ENCODE measurements at places on chromosomes 6 and 20. TPM values are rescaled to one million over a fixed set of nuclear protein-coding genes. Genes with fewer than 3 reads are reported as not detected.

DNA sequence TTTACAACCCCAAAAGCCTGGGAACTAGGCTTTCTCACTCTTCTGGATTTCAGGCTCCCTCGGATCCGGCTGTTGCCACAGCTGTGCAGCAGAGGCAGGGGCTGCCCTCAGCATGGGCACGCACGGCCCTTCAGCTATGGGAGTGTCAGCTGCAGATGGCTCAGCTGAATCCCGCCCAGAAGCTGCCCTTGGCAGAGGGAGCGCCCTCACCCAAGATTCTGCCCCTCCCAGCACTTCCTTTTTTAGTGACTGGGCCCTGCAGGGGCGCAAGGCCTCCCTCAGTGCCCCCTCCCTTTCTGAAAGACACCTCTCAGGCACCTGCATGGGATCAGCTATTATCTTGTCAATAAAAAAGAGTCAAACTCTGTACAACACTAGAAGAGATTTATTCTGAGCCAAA lies 67.9 kb upstream of the THBS2 start:
- no peak for DNase-seq

- DNase-seq = peak; percentile 22
Measured at GRCh38 chr20:64188682-64189529, 24.7 kb downstream of the MYT1 start.

DNA sequence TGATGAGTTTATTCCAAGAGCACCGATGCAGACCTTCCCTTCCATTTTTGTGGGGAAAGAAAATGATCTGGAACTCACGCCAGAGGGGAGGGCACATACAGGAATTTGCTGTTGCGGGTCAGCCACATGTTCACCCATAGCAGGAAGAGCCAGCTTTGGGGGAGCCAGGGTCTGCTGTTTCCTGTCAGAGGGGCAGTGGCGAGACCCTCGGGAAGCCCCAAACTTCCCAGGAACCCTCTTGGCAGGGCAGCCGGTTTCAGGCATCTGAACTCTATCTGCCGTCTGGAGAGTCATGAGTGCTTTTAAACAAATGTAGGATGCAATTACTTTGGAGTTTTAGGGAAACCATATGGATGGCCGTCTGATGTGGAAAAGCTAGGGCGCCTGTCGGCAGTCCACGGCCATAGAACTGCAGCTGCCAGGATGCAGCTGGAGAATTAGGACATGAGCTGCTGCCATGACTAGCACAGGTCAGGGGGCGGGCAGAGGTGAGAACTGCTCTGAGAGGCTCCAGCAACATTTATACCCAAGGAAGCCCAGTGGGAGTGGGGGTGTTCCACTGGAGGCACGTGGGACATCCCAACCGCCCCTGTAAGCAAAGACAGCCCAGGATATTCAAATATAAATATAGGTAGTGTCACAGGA lies 14.8 kb upstream of the SERPINB9 start:
- DNase-seq = peak; percentile 39

GRCh38 chr20:2887715-2888114 lies 14.4 kb downstream of the PTPRA start:
- DNase-seq = no peak

GRCh38 chr20:57256908-57257307 lies 9.5 kb downstream of the BMP7 start:
- DNase-seq = no peak

- DNase-seq = no peak
Measured at GRCh38 chr6:11423072-11423471, 114.5 kb upstream of the TMEM170B start.

The EYA4 gene
- 10.5 TPM for polyA plus RNA-seq

- DNase-seq = no peak
Measured at GRCh38 chr6:16733085-16733484, 28.2 kb downstream of the ATXN1 start.

DNA sequence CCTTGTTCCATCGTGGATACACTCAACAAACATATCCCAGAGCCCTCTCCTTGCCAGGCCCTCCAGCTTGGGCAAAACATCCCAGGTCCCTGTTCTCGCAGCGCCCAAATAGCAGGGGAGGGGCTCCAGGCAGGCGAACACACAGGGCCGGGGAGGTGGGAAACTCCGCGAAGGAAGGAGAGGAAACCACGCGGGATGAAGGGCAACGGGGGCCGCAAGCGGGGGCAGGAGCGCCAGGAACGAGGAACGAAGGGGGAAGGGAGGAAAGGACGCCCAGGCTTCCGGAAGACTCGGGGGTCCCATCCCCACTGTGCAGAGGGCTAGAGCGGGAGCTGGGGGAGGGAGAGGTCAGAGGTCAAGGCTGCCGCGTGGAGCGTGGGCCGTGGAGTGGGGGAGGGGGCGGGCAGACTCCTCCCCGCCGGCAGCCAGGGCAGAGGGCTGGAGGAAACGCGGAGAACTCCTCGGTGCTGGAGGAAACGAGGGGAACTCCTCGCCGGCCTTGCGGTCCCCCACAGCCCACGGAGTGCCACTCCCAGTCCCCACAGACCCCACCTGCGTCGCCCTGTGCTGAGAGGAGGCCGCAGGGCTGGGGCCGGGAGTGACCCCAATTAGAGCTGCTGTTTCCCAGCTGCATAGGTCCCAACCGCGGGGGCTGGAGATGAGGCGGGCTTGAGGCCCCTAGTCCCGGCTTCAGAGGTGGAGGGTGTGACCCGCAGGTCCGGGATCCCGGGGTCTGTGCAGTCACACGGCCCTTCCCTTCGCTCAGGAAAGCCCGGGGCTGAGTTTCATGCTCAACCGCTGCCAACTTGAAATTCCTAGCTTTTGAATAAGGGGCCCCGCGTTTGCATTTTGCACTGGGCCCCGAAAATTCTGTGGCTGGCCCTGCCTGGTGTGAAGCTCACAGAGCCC lies 1.2 kb upstream of the RBM38 start:
- no peak for DNase-seq

The SLC35B2 gene
- 42.8 TPM for polyA plus RNA-seq

GRCh38 chr6:53701333-53702218 lies 36.0 kb upstream of the KLHL31 start:
- no peak for DNase-seq

DNA sequence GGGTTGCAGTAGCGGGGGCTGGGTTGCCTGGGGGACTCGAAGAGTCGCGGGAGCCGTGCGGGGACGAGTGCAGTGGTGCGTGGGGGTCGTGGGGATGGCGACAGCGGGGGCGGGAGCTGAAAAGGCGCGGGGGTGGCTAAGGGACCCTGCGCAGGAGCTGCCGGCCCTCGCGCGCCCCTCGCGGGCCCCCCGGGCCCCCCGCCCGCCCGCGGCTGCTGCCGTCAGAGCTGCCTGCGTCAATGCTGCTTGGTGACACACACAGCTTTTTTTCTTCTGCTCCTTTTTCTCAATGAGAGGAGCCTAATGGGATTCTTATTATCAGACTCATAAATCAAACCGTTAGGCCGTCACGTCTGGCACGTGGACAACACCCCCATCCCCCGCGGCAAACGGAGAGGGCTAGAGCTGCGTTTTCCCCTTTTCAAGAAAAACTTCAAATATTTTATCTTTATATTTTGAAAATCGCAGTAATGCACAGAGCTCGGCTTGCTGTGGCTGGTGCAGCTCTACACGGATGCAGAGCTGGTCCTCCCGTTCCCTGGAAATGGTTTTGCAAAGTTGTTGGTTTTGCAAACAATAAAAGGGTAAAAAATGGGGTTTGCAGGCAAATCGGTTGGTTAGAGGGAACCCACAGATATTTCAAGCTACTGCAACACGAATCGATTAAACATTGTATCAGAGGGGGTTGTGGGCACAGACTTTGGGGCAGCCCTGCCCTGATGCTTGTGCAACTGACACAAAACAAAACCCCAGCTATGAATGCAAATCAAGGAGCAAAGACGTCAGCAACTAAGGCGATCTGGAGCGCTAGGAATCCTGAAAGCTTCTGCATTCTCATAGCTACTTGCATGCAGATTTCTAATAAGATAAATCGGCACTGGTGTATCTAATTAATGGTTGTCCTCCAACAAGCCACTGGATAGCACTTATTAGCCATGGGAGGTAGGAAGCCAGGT lies 161.4 kb downstream of the TBXT start:
- DNase-seq = peak; percentile 70

GRCh38 chr6:55918639-55919038 lies 43.2 kb upstream of the BMP5 start:
- DNase-seq = no peak

- no peak for DNase-seq
Measured at GRCh38 chr20:58568483-58569240, 53.5 kb upstream of the APCDD1L start.

The CYP24A1 gene
- polyA plus RNA-seq = not detected

- no peak for DNase-seq
Measured at GRCh38 chr20:1389703-1390580, 2.9 kb downstream of the FKBP1A start.

The KCNK16 gene
- polyA plus RNA-seq = 0.31 TPM

GRCh38 chr6:624979-625378 lies 31.9 kb downstream of the HUS1B start:
- DNase-seq = peak; percentile 55

The TSHZ2 gene
- polyA plus RNA-seq = 14.9 TPM

The SLC22A7 gene
- polyA plus RNA-seq = 0.39 TPM

DNA sequence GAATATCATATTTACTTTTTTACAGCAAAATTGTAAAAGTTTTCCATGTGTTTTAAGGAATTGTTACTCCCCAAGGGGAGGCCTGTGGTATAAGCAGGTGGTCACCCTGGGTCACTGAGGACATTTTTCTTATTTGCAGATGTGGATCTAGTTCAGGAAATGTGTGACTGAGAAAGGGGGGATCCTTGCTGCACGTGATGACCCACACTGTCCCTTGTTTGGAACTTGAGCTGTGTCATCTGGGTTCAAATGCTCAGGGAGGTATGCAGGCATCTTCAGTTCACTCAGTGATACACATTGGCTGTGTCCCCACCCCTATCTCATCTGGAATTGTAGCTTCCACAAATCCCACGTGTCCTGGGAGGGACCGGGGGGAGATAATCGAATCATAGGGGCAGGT lies 431.9 kb upstream of the CDH4 start:
- DNase-seq = no peak

The LTA gene
- polyA plus RNA-seq = 0.52 TPM

- peak; percentile 5 for DNase-seq
Measured at GRCh38 chr6:30260036-30260504, 46.9 kb upstream of the TRIM26 start.

DNA sequence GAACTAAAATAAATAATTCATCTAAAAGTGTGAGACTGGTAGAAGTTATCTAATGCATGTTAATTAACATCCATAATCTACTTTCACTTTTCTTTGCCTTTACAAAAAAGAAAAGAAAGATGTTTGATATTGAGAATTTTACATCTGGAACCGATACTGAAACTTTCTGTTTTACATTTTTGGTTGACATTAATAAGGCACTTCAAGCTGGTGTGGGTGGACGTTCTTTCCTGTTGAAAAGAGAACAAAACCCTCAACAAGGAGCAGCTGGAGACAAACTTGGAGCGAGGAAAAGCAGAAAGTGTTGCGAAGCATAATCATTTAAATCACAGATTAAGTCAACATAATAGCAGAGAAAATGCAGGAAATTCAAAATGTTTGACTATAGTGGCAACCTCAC lies 575.2 kb upstream of the ADGRB3 start:
- no peak for DNase-seq

The BPIFB2 gene
- not detected for polyA plus RNA-seq

The PHACTR2 gene
- 48.8 TPM for polyA plus RNA-seq

The DNAAF9 gene
- polyA plus RNA-seq = 21.1 TPM

DNA sequence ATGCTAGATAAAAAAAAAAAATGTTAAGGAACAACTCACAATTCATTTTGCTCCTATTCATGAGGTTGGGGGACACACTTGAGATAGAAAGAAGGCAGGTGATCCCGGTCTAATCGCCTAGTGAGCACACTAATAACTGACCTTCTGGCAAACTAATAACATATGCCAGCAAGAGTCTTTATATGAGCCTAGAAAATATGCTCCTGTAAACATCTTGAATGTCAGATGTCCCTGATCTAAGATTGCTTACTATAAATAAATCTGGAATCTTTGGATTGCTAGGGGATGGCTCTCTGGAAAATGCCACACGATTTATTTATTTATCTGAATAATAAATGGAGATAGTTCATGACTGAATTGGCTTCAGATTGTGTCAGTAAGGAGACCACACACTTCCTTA lies 821.9 kb downstream of the GRIK2 start:
- DNase-seq = no peak

The CTCFL gene
- polyA plus RNA-seq = 0.50 TPM

DNA sequence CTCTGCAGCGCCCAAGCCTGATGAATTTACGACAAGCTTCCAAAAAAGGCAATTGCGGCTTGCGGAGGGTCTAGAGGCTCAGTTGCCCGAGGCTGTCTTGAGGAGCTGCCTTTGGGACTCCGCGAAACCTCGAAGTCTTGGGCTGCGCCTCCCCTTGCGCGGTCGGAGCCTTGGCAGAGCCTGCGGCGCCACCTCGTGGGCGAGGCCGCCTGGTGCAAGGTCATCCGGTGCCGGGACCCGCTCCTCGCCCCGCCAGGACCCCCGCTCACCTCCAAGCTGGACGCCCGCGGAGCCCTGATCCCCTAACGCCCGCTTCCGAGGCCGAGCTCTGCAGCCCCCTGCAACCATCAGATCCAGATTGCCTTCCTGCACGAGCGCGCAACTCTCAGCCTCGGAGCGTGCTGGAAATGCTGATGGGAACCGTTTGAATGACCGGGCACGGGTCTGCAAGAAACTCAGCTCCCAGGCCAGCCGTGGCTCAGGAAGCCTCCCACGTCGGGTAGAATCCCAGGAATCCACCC lies 14.9 kb upstream of the FAM210B start:
- no peak for DNase-seq

DNA sequence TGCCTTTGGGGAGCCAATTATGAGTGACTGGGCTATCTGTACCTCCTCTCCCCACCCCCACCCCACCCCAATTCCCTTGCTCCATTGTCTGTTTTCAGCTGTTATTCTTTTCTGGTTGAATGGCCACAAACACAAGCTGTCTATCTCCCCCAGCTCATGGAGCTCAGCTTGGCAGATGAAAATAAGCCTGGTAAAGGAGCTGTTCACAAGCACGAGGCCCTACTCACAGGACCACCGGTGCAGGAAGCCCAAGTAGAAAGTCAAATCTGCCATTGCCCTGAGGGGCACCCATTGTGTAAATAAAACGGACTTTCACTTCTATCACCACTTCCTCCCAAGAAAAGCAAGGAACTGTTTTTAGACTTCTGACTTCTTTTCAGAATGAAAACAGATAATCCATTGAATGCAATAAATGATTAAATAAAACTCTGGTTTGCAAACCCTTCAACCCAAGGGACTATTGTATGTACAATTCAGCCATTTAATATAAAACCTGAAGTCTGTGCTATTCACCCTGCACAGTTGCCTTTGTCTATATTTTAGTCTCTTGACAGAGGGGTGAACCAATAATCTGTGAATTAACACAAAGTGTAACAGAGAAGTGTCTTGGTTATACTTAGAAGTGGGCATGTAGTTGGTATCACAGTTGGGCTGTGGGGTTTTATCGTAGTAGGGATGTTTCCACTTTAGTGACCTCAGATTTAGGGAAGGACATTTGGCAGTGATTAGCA lies 27.7 kb downstream of the RIPOR2 start:
- DNase-seq = no peak

Measured in right lung (tissue), 10 donors.